C1 segment of cervical spinal cord (tissue), 14 donors: ENCODE measurements at places on chromosomes 16 and 17.

DNA sequence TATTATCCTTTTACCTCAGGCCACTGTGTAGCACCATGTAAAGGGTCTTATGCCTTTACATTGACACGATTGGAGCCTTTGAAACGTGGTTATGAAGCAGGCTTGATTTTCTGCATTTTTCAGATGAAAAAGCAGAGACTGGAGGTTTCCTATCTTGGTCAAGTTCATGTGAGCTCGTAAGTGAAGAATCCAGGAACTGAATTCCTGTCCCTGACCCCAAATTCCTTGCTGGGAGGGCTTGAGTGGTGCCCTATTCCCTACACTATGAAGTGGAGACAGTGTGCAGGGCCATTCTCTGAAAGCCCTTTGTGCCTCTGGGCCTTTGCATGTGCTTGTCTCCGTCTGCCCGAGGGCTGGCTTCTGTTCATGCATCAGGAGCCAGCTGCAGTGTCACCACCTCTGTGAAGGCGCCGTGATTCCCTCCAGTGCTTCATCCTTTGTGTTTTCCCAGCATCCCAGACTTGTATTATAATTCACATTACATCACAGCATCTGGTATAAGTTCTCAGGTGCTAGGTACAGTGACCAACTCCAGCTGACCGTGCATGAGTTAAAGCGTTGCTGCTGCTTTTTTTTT is 181.1 kb downstream of the SNX29 start:
- DNase-seq, result no peak

DNA sequence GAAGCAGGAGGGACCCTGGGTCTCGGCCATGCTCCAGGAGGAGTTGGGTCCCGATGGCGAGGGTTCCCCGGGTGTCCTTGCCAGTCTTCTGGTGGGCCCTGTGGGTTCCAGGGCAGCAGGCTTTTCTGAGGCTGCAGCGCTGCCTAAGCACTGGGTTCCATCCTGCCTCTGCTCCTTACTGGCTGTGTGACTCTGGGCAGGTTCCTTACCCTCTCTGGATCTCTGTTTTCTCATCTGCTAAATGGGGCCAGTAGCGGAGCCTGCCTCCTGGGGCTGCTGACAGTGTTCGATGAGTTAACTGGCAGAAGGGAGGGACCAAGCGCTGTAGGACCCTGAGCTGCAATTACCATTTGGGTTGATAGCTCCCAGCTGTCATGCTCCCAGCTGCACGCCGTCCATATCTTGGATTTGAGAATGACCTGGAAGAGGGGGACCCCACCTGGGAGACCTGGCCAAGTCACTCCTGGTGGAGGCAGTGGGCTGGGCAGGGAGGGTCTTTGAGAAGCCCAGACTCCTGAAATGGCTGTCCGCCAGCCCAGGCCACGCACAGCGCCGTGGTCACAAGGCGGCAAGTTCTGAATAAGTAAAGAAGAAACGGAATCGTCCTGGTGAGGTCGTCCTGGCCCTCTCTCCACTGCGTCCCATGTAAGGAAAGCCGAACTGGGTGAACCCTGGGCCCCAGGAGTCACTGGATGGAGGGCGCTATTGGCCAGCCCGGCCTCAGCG is 47.2 kb upstream of the GSE1 start:
- no peak for DNase-seq

GRCh38 chr16:694187-694862 is 4.1 kb upstream of the WDR24 start:
- no peak for DNase-seq

DNA sequence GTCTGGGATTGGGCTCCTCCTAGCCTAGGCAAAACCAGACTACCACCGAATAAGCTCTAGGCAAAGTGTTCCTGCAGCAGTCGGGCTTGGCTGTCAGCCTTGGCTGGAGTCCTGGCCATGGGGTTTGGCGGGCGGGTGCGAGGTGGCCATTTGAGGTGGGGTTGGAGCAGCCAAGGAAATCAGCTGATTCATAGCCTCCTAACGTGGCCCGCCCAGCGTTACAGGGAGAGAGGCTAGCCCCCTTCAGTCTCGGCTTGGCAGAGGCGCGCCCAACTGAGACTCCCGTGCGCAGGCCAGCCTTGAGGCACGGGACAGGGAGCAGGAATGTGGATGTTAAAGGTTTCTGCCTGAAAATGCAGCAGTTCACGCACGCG is 1.9 kb downstream of the PMP22 start:
- peak; percentile 58 for DNase-seq

DNA sequence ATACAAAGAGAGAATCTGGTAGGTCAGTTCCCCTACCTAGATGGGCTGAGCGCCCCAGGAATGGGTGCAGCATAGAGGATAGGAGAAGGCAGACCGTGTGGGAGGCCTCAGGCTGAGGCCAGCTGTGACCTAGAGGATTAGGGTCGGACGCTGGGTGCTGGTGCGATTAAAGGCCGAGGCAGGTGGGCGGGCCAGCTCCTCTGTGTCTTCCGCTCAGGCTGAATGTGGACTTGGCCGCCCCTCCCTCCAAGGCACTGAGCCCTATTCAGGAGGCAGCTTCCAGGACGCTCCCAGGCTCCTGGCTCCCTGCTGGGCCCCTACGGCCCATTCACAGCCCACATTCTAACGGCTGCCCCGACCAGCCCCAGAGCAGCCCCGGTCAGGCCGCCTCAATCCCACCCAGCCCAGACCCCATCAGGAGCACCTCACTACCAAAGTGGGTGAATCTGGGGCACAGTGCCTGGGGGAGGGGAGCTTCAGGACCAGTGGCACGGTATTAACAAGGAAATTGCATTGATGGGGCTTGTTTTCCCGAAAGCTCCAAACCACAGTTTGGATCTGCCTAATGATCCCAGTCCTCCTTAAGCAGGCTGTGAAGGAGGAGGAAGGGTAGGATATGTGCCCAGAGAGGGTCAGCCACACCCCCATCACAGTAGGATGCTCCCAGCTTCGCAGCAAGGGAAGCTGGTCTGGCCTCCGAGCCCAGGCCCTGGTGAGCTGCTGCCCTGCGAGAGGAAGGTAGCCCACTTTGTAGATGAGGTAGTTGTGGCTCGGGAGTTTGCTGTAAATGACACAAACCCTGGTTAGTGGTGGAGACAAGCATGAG is 14.5 kb downstream of the RHBDL3 start:
- no peak for DNase-seq

DNA sequence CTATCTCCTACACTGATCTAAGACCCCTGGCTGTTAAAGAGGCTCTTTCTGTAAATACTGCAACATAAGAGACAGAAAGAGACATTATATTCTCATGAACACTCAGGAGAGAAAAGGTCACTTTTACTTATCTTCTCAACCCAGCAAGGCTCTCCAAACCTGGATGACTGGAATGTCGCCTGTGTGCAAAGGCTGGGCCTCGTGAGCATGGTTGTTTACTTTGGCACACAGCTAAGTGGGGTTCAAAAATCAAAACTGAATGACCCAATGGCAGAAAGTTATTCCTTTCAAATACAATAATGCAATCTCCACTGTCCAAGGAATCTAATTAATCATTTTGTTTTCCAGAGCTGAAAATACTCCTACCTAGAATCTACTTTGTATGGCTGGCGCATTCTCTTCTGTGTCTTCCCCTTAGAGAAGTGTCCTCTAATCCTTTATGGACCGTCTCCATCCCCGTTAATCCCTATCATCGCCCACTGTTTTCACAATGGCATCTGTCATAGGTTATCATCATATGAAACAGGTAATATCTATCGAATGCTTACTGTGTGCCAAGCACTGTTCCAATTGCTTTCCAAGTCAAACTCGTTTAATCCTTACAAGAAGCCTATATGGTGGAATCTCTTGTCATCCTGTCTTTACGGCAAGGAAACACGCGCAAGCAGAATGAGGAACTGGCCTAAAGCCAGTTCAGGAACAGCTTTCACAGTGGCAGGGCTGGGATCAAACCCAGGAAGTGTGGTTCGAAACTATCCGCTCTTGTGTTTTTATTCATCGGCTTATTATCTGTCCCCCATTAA is 1.3 kb downstream of the SLX4 start:
- DNase-seq, result no peak

- no peak for DNase-seq
Measured at GRCh38 chr16:52572656-52573055, 25.7 kb upstream of the TOX3 start.

GRCh38 chr16:58127634-58128033 is 1.5 kb downstream of the CFAP20 start:
- no peak for DNase-seq

- DNase-seq, result no peak
Measured at GRCh38 chr16:1858189-1858865, 13.6 kb downstream of the MEIOB start.

- no peak for DNase-seq
Measured at GRCh38 chr17:31453896-31454295, 62.4 kb downstream of the RAB11FIP4 start.

DNA sequence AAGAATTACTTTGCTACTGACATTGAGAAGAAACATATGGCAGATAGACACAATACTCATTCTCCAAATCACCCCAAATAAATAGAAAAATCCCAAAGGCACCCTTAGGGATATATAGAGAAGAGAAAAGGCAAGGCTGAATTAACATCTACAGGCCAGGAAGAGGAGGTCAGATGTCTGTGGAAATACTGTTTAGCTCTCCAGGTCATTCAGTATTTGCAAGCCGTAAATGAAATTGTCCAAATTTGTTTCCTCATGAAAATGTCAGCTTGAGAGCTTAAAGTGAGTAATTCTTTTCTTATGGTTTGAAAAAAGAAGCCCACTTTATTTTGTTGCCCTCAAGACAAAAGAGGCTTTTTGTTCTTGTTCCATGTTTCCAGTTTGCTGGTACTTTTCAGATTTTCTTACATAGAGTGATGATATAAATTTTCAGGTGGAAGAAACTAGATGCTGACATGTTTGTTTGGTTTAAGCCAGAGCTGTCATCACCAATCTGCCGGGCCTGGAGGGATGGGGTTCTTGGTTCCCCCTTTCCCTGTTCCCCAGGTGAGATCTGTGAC is 189.0 kb downstream of the MAP2K4 start:
- no peak for DNase-seq

DNA sequence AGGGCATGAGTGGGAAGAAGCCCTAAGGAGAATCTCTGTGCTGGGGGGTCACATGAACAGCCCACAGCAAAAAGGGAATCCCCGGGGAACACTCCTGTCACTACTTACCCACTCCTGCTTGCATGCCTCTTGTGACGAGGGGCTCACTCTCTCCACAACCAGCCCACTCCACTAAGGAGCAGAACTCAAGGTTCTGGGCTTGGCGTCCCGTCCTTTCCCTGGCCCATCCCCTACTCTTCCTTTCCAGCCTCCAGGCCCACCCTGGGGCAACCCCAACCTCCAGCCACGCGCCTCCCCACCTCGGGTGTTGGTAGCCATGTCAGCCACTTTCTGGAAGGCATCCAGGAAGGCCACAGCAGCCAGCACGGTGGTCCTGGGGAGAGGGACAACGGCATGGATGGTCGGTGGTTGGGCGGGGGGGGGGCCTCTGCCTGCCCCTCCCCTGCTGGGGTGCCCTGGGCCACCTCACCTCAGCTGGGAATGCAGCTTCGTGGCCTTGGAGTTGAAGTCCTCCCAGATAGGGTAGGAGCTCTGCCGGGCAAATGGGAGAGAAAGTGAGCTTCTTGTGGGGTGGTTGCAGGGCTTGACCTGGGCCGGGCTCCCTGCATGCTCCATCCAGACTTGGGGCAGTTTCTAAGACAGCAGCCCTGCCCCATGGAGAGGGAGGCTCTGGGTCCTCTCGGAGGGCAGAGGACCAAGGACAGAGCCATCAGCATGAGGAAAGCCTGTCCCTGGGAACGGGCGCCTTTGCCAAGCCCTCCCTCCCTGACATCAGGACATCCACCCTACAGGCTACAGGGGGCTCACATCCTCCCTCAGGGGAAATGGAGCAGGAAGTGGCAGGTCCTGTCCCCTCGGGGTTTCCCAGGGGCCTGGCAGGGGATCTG is 5.1 kb downstream of the MTSS2 start:
- DNase-seq, result no peak

GRCh38 chr17:66406701-66407644 is 104.6 kb downstream of the PRKCA start:
- no peak for DNase-seq

GRCh38 chr17:16422416-16422815 is 7.0 kb downstream of the TRPV2 start:
- DNase-seq, result no peak

DNA sequence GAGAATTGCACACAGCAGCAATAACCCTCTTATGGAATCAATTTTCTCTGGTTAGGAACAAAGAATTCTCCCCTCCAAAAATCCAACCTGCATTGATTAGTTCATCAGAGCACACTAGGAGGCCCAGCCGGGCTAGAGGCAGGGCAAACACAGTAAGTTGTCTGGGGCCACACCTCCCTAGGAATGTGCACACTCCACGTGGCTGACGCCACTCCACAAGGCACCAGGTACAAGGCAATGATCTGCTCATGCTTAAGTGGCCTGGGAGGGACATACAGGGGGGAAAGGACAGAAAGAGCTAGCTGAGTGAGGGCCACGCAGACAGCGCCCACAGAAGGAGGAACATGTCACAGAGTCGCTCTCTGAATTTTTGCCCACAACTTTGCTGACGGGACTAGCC is 107.6 kb downstream of the SLC39A11 start:
- DNase-seq, result no peak

- no peak for DNase-seq
Measured at GRCh38 chr16:75379911-75380847, 53.1 kb downstream of the CFDP1 start.

- DNase-seq, result no peak
Measured at GRCh38 chr16:81480606-81481206, 36.1 kb downstream of the CMIP start.

GRCh38 chr16:49682577-49683165 is 173.2 kb downstream of the ZNF423 start:
- no peak for DNase-seq

- DNase-seq, result no peak
Measured at GRCh38 chr16:7449306-7449705, 116.7 kb downstream of the RBFOX1 start.

DNA sequence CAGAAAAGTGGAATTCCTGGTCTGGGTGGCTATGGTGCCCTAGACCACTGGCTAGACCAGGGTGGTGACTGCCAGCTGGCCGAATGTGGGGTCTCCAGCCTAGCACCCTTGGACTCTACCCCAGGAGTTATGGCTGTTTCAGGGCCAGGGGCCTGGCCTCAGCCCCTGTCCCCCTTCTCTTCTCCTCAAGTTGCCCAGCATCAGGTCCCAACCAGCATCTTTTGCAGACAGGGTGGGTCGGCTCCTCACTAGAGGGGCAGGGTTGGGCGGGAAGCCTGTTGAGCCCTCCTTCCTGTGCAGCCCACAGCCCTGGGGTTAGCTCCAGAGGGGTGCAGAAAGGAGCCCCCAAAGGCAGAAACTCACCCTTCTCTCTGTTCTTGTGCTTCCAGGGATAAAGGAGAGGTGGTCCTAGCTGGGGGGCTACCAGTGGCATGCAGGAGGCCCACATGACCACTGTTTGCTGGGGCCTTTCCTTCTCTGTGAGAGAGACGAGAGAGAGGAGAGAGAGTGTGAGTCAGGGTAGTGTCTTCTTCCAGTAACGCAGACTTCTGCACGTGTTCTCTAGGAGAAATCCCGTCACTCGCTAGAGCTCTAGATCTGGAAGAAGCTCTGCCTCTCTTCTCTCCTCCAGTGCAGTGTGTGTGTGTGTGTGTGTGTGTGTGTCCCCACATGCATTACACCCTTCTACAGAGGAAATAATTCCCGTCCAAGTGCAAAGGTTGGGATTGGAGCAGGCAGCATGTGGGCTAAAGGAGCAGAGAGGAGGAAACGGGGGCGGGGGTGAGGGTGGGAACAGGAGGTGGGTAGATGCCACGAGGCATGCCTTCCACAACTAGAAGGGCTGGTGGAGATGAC is 209.4 kb downstream of the SEC14L1 start:
- no peak for DNase-seq

- DNase-seq, result no peak
Measured at GRCh38 chr17:3666516-3666915, 1.9 kb downstream of the TAX1BP3 start.

- no peak for DNase-seq
Measured at GRCh38 chr17:75615301-75615700, 17.9 kb upstream of the SMIM5 start.

- DNase-seq, result no peak
Measured at GRCh38 chr16:82793528-82794245, 166.9 kb downstream of the CDH13 start.
